ENCODE measurements at places on chromosomes 2 and 18.

DNA sequence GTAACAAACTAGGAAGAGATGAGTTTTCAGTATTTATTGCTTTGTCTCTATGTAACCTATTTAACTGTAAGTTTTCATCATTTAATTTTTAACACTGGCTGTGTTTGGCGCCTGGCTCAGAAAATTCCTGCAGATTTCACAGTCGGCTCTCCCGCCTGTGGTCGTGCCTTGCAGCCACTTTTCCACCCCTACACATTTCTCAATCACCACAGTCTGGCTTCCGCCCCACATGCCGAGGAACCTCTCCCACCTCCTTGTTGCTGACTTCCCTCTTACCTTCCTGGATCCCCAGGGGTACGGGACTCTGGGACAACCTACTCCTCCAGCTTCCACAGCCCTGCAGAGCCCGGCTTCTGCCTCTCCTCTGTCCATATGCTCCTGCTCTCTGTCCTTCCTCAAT lies 41.6 kb upstream of the MGAT4A start:
- no peaks in the 10 kb centered on the region for H3K27me3 ChIP-seq
- peaks cover 20% of the 10 kb centered on the region for H3K36me3 ChIP-seq
- peaks cover 71% of the 10 kb centered on the region for H3K4me1 ChIP-seq
- peak overlapping the region; percentile 97 for H3K27ac ChIP-seq

- H3K27me3 ChIP-seq, result no peaks in the 10 kb centered on the region
- H3K36me3 ChIP-seq, result no peaks in the 10 kb centered on the region
- H3K27ac ChIP-seq, result no peak overlapping the region
- no peak for DNase-seq
- no peak overlapping the region for H3K4me3 ChIP-seq
Observed at GRCh38 chr2:213175673-213176247, 24.3 kb upstream of the IKZF2 start.

- H3K4me3 ChIP-seq, result no peak overlapping the region
- no peak for DNase-seq
- peaks cover 28% of the 10 kb centered on the region for H3K4me1 ChIP-seq
- peaks cover 4% of the 10 kb centered on the region for H3K36me3 ChIP-seq
Observed at GRCh38 chr2:95204396-95204795, 2.9 kb upstream of the ZNF892 start.

GRCh38 chr18:64403784-64404503 lies 255.1 kb upstream of the LINC00305 start:
- H3K36me3 ChIP-seq, result no peaks in the 10 kb centered on the region
- H3K27me3 ChIP-seq, result no peaks in the 10 kb centered on the region
- no peaks in the 10 kb centered on the region for H3K4me1 ChIP-seq

- H3K27ac ChIP-seq, result no peak overlapping the region
- no peak overlapping the region for H3K4me3 ChIP-seq
- DNase-seq, result no peak
- H3K36me3 ChIP-seq, result no peaks in the 10 kb centered on the region
Observed at GRCh38 chr2:217060951-217061547, 201.2 kb upstream of the TNP1 start.
